A549 treated with AZD2906 at 1 μM for 4 hours (cell line): ENCODE measurements at places on chromosomes 6 and 20. TPM values are rescaled to one million over a fixed set of nuclear protein-coding genes. Genes with fewer than 3 reads are reported as not detected.

Gene MROH8
- 0.90 to 1.4 TPM (median 1.1 TPM) in 5 replicates for total RNA-seq

Gene C6orf58
- 0.07 to 0.18 TPM (median 0.13 TPM) in 5 replicates for total RNA-seq

Gene STK4
- total RNA-seq, result 11.4 to 14.1 TPM (median 12.0 TPM) in 5 replicates

Gene CRISP3
- not detected in 5 replicates for total RNA-seq

Gene SLC22A2
- not detected in 5 replicates for total RNA-seq

Gene RBBP8NL
- total RNA-seq, result 0.91 to 1.5 TPM (median 1.2 TPM) in 5 replicates

Gene CRISP2
- total RNA-seq, result not detected in 5 replicates

Gene DNAAF9
- total RNA-seq, result 5.7 to 7.1 TPM (median 6.6 TPM) in 5 replicates

Gene PRICKLE4
- total RNA-seq, result 0.74 to 1.7 TPM (median 0.76 TPM) in 5 replicates

Gene MTG2
- total RNA-seq, result 30.6 to 40.7 TPM (median 36.1 TPM) in 5 replicates

Gene CCN6
- total RNA-seq, result not detected in 5 replicates

Gene BHLHE23
- not detected in 5 replicates for total RNA-seq

Gene DYNLT2
- total RNA-seq, result 0.45 to 0.63 TPM (median 0.49 TPM) in 5 replicates

Gene TOX2
- total RNA-seq, result 11.6 to 15.6 TPM (median 13.8 TPM) in 5 replicates

Gene NRN1
- 0.58 to 0.81 TPM (median 0.74 TPM) in 5 replicates for total RNA-seq

Gene TGM3
- 0.05 to 0.07 TPM (median 0.07 TPM) in 3 of 5 replicates, not detected in the others for total RNA-seq

Gene PPP1R3G
- 1.9 to 2.6 TPM (median 2.2 TPM) in 5 replicates for total RNA-seq

Gene SOBP
- 0.60 to 0.93 TPM (median 0.66 TPM) in 5 replicates for total RNA-seq

Gene RBM39
- 179 to 221 TPM (median 197 TPM) in 5 replicates for total RNA-seq

Gene GFOD1
- total RNA-seq, result 1.1 to 1.5 TPM (median 1.4 TPM) in 5 replicates

Gene FLRT3
- total RNA-seq, result 2.4 to 3.4 TPM (median 2.6 TPM) in 5 replicates

Gene ACTL10
- not detected in 5 replicates for total RNA-seq

Gene KIF13A
- total RNA-seq, result 16.0 to 21.4 TPM (median 17.5 TPM) in 5 replicates

Gene BCAS1
- total RNA-seq, result 0.37 to 0.66 TPM (median 0.49 TPM) in 5 replicates

Gene KCNK17
- not detected in 5 replicates for total RNA-seq

Gene ADGRF5
- total RNA-seq, result 0.01 to 0.10 TPM in 2 of 5 replicates, not detected in the others

Gene PAK5
- total RNA-seq, result not detected in 5 replicates

Gene CCM2L
- total RNA-seq, result 0.29 to 0.64 TPM (median 0.37 TPM) in 5 replicates

Gene PROKR2
- not detected in 5 replicates for total RNA-seq

Gene FOXQ1
- total RNA-seq, result 2.7 to 5.3 TPM (median 4.8 TPM) in 5 replicates

Gene PLCB1
- 0.33 to 0.94 TPM (median 0.57 TPM) in 5 replicates for total RNA-seq

Gene GPX5
- total RNA-seq, result not detected in 5 replicates

Gene PGC
- 0.09 to 0.38 TPM (median 0.16 TPM) in 5 replicates for total RNA-seq

Gene EPPIN
- not detected in 5 replicates for total RNA-seq

Gene CNR1
- total RNA-seq, result 1.8 to 2.4 TPM (median 1.9 TPM) in 5 replicates
